Fibroblast of upper back skin (primary cell): ENCODE measurements at places on chromosomes 5 and 9.
A peak's percentile ranks its signal among the peaks of the same experiment; 100 is the strongest.

DNA sequence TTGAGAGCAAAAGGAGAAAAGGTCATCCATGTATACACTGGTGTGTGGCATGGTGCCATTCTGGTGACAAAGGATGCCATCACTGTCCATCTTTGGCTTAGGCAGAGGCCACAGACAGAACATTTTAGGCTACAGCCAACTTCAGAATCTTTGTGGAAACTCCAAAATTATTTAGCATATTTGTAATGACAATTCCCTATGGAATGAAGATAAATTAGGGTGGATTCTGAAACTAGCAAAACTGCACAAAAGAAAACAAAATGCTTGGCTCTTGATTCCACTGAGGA, 92.5 kb downstream of the FBXW11 start:
- peak; percentile 20 for DNase-seq

DNA sequence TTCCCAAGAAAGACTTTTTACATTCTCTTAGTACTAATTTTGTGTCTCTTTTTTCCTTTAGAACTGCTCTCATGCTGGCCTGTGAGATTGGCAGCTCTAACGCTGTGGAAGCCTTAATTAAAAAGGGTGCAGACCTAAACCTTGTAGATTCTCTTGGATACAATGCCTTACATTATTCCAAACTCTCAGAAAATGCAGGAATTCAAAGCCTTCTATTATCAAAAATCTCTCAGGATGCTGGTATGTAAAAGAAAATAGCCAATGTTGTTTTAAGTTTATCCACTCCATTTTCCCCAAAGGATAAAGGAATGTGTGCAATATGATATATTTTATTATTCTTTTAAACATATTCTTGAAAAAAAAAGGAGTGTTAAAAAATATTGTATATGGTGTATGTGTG, 27.3 kb upstream of the TTC23L start:
- peak; percentile 47 for DNase-seq

GRCh38 chr5:122352331-122352730, 40.3 kb downstream of the SNCAIP start:
- DNase-seq, result peak; percentile 66

DNA sequence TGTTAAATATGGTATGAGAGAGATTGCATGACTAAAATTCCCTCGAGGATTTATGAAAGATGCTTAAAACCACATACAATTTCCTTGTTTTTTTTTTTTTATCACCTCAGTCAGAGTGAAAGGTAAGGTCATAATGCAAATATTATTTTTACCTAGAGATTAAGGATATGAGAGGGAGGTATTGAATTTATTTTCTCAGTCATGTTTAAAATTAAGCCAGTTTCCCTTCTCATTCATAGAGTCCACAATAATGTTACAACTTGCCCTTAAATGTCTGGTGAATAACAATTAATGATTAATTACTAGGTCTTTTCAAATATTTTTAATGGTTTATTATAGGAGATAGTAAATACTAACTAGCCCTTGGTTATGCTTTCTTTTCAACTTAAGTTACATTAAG, 144.9 kb upstream of the HAPLN1 start:
- DNase-seq, result peak; percentile 15

DNA sequence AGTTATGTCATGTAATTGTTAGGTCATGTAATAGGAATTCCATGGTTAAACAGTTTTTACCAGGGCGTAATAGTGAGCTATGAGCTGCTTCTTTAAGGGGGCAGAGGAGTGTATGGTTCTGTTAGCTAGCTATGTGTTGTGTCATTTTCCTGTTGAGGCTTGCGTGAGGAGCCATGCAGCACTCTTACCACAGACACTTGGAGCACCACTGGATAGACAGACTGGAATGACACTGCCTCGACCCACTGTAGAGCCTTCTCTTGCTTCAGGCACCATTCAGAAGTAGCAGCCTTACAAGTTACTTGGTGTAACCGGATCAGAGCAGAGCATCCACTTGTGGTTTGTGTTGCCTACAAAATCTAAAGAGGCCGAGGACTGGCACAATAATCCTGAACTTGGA, 28.3 kb upstream of the STOM start:
- peak; percentile 99 for DNase-seq

- DNase-seq, result no peak
These were observed 41.9 kb downstream of the SETX start for GRCh38 chr9:132312873-132313272.

DNA sequence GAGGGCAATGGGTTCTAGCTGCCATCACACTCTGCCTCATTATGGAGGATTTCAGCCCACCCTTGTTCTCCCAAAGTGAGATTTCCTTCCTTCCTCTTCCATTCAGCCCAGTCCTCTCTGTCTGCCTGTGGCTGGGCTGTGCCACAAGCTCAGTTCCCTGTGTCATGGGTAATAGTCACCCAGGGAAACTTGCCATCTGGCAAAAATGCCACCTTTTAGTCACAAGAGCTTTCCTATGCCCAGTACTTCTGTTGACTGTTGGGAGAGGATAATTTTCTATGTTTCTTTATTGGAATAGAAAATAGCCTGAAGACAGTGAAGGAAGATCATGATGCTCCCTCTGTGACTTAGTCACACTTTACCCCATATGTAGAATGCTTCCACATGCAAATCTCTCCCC, 71.4 kb downstream of the TLR4 start:
- no peak for DNase-seq

GRCh38 chr5:60510663-60511062, 189.3 kb downstream of the DEPDC1B start:
- no peak for DNase-seq

DNA sequence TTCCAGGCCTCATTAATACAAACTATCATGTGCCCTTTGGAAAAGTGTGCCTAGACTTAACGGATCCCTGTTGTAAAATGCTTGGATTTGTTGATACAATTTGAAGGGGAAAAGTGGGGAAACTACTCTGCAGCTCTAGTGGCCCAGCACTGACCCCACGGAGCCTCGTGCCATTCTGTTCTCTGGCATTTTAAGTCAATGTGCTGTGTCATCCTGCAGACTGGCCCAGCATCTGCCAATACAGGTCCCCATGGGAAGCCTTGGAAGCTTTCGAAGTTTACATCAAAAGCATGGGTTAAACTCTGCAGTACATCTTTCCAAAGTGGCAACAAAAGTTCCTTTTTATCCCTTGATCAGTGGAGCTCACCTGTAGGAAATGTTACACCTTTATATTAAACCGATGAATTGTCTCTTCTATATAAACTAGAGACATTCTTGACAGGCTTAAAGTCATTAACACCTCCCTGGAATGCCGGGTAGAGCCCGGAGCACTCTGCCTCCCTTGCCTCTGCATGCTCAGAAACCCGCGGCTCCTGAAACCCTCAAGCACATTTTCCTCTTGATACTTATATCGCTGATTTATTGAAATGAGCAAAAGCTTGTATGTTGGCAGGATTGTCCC, 596.0 kb upstream of the ADAMTS16 start:
- no peak for DNase-seq

DNA sequence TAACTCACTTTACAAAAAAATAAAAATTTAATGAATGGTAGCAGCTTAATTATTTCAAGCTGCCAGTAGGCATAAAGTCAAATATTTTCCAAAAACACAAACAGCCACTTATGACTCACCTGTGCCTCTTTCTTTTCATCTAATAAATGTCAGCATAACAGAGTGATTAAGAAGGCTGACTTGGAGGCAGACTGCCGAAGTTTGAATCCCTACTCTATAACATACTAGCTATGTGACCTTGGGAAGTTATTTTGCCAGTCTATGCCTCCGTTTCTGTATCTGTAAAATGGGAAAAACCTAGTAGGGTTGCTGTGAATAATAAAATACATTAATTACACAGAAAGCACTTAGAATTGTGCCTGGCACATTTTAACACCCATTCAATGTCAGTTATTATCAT, 33.8 kb downstream of the FANCC start:
- DNase-seq, result no peak

DNA sequence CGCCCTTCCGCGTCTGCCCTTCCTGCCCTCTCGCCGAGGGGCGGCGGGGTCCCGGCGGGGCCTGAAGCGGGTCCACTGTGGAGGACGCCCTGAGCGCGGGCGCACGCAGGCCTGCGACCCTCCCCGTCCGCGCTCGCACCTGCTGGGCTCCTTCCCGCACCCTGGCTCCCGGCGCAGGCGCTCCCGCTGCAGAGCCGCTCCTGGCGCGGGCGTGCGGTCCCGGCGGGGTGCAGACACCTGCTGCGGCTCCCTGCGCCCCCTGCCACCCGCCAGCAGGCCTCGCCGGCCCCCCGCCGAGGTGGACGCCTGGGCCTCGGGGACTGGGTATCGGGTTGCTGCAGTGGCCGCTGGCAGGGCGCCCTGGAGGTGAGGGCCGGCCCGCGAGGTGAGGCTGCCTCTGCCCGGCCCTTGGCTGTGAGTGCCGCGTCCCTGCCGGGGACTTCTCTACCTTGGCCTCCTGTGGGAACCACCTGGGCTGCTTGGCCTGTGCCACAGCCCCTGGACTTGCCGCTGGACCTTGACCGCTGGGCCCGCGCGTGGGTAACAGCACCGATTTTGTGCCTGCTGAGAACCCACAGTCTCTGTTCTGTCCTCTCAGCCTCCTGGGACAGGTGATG, 627 bp downstream of the ARRDC1 start:
- no peak for DNase-seq

- DNase-seq, result no peak
These were observed 232.5 kb upstream of the MSX2 start for GRCh38 chr5:174491761-174492350.

DNA sequence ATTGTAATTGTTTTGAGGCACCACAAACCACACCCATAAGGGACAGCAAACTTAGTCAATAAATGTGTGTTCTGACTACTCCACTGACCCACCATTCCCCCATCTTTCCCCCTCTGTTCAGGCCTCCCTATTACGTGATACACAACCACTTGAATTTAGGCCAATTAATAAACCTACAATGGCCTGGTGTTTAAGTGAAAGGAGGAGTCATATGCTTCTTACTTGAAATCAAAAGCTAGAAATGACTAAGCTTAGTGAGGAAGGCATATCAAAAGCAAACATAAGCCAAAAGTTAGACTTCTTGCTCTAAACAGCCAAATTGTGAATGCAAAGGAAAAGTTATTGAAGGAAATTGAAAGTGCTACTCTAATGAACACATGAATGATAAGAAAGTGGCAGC, 14.6 kb downstream of the ZBTB43 start:
- DNase-seq, result no peak

- DNase-seq, result no peak
These were observed 32.9 kb downstream of the ACER2 start for GRCh38 chr9:19441730-19442129.

GRCh38 chr5:10556289-10556807, 7.5 kb upstream of the ANKRD33B start:
- DNase-seq, result peak; percentile 56

DNA sequence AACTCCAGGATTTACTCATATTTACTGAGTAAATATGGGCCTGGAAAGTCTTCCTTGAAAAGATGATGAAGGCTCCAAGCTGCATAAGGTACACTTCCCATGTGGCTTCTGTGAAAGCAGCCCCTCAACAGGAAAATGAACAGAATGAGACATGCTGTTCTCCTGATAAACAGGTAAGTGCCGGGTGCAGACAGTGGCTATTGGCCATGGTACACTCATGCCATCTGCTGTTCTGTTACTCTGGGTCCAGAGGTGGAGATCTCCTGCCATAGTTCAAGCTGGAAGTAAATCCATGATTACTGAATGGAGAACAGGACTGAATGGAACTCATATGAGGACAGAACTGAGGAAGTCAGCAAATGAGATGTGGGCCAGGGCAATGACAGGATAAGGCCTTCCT, 103.6 kb downstream of the SLIT3 start:
- no peak for DNase-seq

DNA sequence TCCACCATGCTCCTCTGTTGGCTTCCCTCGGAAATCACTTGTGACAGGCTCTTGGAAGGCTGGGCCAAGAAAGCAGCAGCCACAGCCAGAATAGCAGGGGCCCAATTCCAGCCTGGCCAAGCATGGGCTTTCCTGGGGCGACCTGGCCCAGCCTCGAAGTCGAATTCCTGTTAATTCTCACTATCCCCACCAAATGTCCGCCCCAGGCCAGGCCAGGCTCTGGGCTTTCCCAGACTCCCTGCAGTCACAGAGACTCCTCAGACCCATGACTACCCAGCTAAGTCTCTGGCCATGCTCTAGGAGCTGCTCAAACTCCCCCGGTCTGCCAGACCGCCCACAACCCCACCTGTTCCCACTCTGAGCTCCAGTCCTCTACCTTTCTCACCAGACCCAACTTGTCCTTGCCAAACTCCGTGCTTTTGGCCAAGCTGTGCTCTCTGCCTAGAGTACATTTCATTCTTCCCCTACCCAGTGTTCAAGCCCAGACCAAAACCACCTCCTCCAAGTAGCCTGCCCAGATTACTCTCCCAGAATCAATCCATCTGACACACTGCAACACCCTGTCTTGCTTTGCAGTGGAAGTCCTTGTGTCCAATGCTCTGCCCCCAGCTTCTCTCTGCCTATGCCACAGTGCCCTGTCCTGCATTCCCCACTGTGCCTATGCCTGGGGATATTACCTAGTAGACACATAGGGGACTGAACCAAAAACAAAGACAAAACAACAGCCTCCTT, 26.2 kb downstream of the SHB start:
- no peak for DNase-seq
